A549 treated with DMSO at 1 μM for 4 hours (cell line): ENCODE measurements at places on chromosomes 12 and 14. TPM values are rescaled to one million over a fixed set of nuclear protein-coding genes. Genes with fewer than 3 reads are reported as not detected.

OTOGL gene
- total RNA-seq: 0.01 to 0.04 TPM in 2 of 5 replicates, not detected in the others

CISTR gene
- not detected in 5 replicates for total RNA-seq

BMAL2 gene
- total RNA-seq: 22.6 to 33.8 TPM (median 30.7 TPM) in 5 replicates

CAPZA3 gene
- total RNA-seq: not detected in 5 replicates

KRT6C gene
- total RNA-seq: not detected in 5 replicates
